ENCODE measurements at places on chromosomes 7 and 10.

DNA sequence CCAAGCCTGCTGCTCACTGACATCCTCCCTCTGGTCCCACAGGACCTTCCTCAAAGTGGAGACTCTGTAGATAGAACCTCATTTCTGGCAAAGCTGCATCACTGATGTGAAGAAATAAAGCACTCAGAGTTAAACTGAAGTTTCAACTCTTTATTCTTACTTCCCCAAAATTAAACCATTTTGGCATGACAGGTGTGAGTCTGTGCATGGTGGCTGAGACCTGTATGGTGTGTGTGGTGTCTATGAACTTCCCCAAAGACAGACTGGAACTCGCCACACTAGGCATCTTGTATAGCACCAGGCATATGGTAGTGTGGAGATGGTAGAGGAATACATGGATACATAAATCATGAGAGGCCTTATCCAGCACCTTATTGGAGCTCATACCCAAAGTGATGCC, 6.6 kb upstream of the WDFY4 start:
- no peak for DNase-seq

GRCh38 chr10:103431902-103432301, 20.3 kb downstream of the CALHM2 start:
- no peak for DNase-seq

- DNase-seq = no peak
These were observed 65.3 kb downstream of the TET1 start for GRCh38 chr10:68625316-68625921.

- peak; percentile 3 for DNase-seq
These were observed 31.5 kb downstream of the NRF1 start for GRCh38 chr7:129642871-129643549.

DNA sequence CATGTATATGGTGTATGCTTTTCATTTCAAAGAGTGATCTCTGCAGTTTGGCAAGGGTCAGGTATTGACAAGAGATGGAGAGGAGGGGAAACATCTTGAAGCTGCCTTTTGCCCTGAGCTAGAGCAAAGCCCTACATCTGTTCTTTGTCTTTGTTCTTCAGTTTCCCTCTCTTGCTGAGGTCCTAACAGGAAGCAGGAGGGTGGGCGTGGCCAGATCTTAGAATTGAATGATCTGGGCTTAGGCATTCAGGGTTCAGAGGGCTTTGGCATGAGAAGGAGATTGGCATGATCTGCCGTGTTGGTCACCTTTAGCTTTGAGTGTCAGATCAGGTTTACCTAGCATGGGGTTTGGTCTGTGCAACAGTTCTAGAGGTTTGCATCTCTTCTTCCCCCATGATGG, 41.3 kb downstream of the LRMDA start:
- no peak for DNase-seq

DNA sequence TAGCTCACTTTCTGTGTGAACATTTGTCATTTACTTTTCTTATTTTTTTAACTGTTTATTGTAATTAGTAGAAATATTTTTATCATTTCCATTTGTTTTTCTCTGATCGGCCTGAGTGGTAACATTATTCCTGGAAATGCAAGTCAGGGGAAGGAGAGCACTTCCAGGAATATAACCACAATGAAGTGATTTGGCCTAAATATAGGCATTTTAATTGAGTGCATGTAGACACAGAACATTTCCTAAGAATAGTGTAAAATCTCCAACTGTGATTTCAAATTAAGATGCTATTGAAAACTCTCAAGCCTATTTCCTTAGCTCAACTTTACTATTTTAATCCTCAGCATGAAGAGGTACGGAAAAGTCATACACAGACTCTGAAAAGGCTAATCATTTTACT, 86.5 kb upstream of the SKAP2 start:
- no peak for DNase-seq

DNA sequence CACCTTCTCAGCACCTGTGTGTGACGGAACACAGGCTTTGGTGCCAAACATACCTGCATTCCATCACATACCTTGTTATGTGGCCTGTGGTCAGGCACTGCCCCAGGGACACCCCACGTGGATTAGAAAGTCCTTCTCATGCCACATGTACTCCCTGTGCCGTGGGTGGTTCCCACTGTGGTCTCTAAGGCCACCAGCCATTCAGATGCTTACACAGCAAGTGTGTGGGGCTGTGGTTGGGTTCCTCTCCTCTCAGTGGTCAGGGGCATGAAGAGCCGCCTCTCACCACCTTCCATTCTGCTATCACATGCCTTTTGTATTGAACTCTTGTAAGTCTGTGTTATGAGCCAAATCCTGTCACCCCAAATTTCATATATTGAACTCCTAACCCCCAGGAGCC, 85.1 kb upstream of the IGFBP3 start:
- DNase-seq = no peak
